ENCODE measurements at places on chromosomes 4 and X.
A peak's percentile ranks its signal among the peaks of the same experiment; 100 is the strongest.

DNA sequence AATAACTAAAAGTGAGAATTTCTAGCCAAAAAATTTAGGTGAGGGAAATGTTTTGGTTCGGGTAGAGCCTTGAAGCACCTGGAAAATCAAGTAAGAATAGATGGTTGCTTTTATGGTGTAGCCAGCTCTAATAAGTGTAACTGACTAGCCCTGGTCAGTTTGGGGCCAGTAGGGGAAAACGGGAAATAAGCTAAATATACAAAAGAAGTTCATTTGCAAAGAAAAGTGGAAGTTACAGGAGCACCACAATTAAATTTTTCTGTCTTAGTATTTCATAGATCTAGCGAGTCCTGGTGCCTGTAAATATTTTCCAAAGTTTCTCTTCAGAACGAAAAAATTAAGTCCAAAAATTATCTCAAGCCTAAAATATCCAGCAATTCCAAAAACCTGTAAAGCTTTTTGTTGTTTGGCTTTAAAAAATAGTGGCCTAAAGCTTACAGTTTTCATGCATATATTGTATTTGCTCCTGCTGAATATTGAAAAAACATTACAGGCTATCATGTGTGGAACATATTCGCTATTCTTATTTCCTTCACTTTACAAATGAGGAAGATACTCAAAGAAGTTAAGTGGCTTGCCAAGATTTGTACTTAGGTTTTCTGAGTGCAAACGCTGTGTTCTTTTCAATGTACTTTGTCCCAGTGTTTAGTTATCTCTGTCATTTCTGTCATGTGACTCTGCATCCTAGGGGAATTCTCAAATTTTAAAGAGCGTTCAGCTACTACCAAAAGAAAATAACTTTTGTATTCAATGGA is 7.3 kb upstream of the PTPN13 start:
- no peak for DNase-seq

GRCh38 chr4:129082302-129082701 is 11.0 kb downstream of the SCLT1 start:
- no peak for DNase-seq

- DNase-seq, result no peak
Measured at GRCh38 chrX:49040376-49040955, 2.7 kb downstream of the TFE3 start.

GRCh38 chrX:74383611-74384010 is 37.7 kb upstream of the SLC16A2 start:
- DNase-seq, result peak; percentile 18

DNA sequence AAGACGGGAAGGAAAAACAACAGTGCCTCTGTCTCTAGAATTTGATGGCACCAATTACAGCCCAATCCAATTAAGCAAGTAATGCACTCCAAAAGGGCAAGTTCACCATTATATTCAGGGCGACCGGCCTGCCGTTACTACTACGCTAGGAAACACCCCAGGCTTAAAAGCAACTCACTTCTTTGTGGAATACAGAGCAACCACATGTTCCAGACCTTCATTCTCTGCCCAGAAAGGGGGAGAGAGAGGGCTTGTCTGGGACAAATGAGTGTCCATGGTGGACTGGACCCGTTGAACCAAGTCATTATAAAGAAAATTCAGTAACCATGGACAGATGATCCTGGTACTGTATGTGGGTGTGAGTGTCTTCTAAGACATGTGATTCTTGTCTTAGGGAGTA is 1.6 kb downstream of the KDR start:
- no peak for DNase-seq

DNA sequence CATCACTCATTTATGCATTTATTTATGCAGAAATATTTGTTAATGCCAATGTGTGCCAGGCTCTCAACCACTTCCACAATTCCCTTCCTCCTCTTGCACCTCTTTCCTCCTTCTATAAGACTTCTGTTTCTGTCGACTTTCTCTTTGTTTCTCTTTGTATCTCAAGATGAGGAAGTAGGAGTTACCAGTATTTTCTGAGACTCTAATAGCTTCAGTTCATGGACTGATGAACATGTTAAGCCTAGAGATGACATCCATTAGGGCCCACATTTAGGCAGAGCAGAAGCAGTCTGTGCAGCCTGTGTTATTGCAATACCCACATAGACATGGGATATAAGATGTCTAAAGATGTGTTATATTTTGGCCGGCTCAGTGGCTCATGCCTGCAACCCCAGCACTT is 241.8 kb upstream of the SMIM31 start:
- DNase-seq, result no peak

DNA sequence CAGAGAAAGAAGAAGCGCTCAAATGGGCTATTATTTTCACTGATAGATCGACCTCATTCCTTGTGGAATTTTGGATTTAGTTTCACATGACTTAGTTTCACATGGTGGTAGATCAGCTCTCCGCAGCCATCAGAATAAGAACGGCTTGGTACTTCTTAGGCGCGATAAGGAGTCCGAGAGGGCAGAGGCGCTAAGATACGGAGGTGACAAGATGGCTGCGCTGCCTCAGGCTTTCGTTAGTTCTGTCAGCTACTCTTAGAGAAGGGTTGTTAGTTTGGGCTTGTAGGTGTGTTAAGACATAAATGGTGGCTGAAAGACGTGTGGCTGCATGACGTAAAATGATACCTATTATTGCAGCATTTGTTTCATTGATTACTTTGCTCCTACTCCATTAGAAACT is 169.1 kb downstream of the UNC5C start:
- DNase-seq, result no peak

- no peak for DNase-seq
Measured at GRCh38 chrX:136780763-136781162, at the start of gene ARHGEF6. TSS of gene ARHGEF6 (minus strand) at chrX:136780932. CDS start at chrX:136780882, 50 bp downstream.
